Suppressor macrophage (primary cell): ENCODE measurements at places on chromosomes 6 and 20.

- DNase-seq, result no peak
Observed at GRCh38 chr6:26302941-26303559, 61.9 kb upstream of the BTN3A2 start.

DNA sequence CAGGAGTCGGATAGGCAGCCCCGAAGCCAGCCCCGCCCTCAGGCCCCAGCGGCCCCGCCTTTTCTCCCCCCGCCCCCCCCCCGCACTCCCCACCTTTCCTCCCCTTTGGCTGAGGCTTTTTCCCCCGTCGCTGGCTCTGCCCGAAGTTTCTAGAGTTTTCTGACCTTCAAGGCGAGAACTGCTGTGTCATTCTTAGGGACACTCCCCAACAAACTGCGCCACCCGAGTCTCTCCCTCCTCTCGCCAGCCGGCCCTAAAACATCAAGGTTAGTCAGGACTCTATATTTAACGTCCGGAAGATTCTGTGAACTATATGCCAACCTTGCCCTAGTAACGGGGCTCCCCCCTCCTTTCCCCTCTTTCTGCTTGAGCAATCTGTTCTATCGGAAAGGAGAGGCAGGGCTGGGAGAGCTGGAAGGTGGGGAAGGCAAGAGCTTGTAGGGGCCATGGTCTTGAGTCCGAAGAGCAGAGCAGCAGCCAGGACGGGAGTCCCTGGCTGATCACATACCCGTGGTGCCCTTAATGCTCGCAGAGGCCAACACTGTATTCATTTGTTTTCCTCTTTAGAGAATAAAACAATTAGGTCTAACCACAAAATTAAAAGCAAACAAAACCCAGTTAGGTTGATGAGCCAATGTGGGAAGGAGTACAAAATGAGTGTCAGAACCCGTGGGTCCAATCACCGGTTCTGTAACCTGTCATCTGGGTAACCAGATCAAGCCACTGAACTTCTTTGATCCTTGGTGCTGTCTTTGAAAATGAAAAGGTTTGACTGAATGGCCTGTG lies 5.3 kb upstream of the HSPA1B start:
- peak; percentile 85 for DNase-seq

GRCh38 chr20:22568872-22569344 lies 15.5 kb downstream of the FOXA2 start:
- no peak for DNase-seq

DNA sequence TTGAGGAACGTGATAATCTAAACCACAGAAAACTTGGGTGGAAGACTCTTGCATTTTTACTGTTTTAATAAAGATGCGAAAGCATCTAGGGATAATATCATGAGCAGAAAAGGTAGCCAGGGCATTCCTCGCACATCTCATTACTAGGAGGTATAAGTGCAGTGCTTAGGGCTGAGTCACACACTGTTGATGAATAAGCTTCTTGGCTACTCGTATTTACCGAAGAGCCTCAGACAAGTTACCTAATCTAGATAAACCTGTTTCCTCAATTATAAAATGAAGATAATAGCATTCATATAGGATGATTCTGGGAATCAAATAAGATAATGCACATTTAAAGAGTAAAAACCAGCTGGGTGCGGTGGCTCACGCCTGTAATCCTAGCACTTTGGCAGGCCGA lies 780 bp upstream of the KIAA0319 start:
- DNase-seq, result no peak

GRCh38 chr6:26235302-26235670 lies 129.7 kb upstream of the BTN3A2 start:
- no peak for DNase-seq

- DNase-seq, result no peak
Observed at GRCh38 chr6:128335963-128336362, 184.4 kb downstream of the PTPRK start.

DNA sequence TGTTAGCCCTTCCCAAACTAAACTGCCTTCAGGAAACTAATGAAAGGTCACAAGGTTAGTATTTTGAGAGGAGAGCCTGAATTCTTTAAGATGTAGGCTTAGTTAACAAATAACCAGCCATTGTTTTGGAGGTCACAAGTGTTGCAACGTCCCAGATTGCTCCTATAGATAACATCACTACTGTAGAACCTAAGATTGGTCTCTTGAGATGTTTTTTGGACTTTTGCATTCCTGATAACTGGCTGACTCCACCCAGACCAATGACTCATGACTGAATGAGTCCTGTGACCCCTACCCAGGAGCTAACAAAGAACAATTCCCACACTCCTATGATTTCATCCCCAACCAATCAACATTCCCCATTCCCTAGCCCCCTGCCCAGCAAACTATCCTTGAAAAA lies 178.8 kb downstream of the SCP2D1 start:
- no peak for DNase-seq

GRCh38 chr20:61737812-61738443 lies 327.8 kb downstream of the TAF4 start:
- no peak for DNase-seq

DNA sequence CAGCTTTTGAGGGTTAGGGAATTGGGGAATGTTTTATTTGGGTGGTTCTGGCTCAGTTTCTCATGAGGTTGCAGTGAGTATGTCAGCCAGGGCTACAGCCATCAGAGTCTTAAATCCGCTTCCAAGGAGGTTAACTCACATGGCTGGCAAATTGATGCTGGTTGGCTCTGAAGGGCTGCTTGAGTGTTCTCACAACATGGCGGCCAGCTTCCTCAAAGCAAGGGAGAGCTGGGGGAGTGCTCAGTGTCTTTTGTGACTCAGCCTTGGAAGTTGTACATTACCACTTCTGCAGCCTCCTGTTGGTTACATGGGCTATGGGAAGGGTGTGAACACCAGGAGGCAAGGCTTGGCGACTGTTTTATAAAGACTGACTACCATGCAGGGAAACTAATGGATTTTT lies 17.8 kb upstream of the PPP1R3G start:
- no peak for DNase-seq

DNA sequence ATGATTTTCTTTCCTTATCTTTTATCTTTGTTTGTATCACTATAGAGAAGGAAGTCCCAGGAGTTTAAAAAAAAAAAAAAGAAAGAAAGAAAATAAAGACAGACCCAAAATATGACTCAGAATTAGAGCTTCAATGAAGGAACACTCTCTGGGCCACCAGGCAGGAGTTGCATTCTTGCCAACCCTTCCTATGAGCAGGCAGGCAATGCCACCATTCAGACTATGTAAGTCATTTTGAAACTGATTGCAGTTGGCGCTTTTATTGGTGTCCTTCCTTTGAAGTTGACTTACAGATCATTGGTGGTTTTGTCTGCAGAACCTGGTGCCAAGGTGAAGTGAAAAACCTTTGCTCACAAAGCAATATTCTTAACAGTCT lies 50.3 kb downstream of the MYB start:
- peak; percentile 38 for DNase-seq

DNA sequence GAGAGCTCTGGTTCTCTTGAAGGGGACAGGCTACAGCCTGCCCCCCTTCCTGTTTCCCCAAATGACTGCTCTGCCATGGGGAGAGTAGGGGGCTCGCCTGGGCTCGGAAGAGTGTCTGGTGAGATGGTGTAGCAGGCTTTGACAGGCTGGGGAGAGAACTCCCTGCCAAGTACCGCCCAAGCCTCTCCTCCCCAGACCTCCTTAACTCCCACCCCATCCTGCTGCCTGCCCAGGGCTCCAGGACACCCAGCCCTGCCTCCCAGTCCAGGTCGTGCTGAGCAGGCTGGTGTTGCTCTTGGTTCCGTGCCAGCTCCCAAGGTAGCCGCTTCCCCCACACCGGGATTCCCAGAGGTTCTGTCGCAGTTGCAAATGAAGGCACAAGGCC lies 9.8 kb downstream of the VEGFA start:
- no peak for DNase-seq

DNA sequence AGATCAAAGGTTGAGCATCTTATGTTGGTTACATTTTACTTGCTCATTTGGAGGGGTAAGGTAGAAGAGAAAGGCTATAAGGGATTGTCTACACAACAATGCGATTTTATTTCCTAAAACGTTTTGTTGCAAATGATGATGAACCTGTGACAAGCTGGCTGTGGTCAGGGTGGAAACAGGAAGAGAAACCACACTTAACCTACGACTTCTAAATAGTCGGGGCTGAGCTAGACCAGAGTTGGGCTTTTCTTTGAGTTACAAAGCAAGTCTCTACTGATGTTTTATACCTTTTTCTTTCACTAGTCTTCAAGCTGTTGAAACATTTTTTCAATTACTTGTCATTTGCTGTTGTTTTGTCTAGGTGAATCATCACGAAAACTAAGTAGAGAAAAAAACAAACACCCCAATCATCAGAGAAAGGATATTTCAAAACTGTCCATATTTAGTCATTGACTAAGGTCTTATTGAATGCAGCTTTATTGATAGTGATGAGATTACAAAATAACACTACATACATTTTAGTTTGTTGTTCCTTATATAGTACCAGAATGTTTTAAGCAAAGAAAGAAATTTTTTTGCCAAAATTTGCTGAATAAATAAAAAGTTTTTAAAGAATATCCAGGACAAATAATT lies 18.0 kb downstream of the KLHL31 start:
- peak; percentile 85 for DNase-seq

GRCh38 chr20:57573242-57573641 lies 12.3 kb downstream of the PCK1 start:
- no peak for DNase-seq

GRCh38 chr6:36755435-36756348 lies 58.1 kb downstream of the RAB44 start:
- DNase-seq, result peak; percentile 80

- no peak for DNase-seq
Observed at GRCh38 chr6:42628604-42629003, 64.8 kb downstream of the UBR2 start.

- no peak for DNase-seq
Observed at GRCh38 chr6:56642366-56643261, at the start of gene DST. Gene DST (minus strand): TSS chr6:56642889.

- DNase-seq, result no peak
Observed at GRCh38 chr20:49054056-49054643, 8.0 kb downstream of the CSE1L start.

- no peak for DNase-seq
Observed at GRCh38 chr20:53316206-53316937, 277.3 kb downstream of the ZNF217 start.
